Astrocyte of the cerebellum (primary cell): ENCODE measurements at places on chromosomes 2 and 18.

DNA sequence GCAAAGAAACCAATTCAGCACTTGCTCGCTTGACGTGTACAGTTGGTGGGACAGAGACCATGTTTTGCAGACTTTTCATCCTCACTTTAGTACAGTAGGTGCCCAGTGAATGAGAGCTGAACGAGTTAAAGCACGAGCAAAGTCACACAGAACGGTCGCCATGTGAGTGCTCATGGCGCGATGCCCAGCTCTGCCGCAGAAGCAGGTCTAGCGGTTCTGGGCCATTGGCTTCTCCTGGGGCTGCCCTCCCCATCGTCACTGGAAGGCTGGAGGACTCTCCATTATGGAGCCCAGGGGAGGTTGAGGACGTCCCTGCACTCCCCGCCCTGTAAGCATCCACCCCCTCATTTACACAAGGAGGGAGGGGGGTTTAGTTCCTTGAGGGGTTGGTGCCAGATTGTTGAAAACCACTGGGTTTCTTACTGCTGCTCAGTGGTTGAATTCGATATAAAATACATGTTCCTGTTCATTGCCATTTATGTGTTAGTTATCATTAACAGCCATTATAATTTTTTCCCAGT lies 24.9 kb downstream of the PTGR3 start:
- no peak for DNase-seq

DNA sequence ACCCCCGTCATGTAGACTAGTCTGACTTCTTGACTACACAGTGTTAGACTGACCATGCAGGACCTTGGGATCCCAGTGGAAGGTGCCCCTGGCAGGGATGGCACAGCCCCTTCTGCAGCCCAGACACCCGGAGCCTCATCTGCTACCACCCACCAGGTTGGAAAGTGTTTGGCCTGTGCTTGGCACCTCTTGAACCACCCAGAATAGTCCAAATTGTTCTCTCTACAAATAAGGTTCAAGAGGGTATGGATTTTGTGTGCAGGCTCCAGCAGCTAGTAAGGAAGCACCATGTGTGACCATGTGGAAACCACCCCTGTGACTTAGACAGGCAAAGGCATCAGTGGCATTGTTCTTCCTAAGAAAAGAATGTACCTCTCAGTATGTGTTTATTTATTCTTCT lies 18.4 kb downstream of the L3MBTL4 start:
- no peak for DNase-seq

- peak; percentile 97 for DNase-seq
Observed at GRCh38 chr2:135741395-135742324, at the start of gene UBXN4. TSS of gene UBXN4 (plus strand) at chr2:135741855. CDS start at chr2:135741930, 75 bp downstream.

DNA sequence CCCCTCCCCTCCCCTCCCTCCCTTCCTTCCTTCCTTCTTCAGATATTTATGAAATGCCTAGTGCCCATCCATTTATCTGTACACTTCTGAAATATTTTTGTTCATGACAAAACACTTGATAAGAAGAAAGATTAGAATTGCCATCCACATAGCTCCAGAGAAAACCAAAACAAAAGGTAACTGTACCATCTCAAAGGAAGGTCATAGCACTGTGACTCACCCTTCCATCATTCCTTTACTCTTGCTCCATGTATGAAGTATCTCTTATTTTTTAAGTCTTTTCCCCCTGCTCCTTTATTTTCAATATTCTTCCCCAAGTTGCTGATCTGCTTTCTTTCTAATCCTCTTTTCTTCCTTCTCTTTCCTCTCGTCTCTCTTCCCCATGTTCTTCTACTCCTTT lies 9.9 kb downstream of the CNTNAP5 start:
- DNase-seq, result no peak

DNA sequence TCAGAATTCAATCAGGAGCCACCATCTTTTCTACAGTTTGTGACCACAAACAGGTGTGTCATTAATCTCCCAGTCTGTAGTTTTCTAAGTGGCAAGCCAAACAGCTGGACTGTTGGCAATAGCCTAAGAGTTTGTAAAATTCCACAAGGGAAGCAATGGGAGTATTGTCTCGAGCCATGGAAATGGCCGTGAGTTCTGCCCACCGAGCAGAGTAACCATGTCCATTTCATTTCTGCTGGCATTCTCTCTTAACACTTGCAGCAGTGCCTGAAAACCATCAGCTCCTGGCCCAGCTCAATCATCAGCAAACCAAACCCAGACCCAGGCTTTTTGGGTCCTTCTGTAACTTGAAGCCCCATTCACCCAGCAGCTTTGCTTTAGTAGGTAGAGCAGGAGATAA lies 387.8 kb upstream of the CDH7 start:
- DNase-seq, result no peak

GRCh38 chr2:240453461-240454105 lies 18.1 kb downstream of the GPC1 start:
- DNase-seq, result no peak

DNA sequence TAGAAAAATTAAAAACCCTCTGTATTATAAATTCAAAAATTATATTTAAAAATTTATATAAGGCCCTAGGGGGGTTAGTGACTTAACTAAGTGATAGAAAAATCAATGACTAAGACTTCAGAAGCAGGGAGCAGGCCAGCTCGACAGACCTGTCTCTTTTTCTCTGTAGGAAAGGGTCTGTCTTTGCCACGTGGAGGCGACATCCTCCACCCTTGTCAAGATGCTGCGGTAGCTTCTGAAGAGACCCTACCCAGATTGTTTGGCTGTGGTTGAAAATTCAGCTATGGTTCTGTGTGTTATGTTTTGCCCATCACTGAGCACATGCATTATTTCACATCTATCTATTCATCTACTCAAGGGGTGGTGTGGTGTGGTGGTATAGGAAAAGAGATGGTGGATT lies 8.2 kb upstream of the SLC4A3 start:
- DNase-seq, result no peak

DNA sequence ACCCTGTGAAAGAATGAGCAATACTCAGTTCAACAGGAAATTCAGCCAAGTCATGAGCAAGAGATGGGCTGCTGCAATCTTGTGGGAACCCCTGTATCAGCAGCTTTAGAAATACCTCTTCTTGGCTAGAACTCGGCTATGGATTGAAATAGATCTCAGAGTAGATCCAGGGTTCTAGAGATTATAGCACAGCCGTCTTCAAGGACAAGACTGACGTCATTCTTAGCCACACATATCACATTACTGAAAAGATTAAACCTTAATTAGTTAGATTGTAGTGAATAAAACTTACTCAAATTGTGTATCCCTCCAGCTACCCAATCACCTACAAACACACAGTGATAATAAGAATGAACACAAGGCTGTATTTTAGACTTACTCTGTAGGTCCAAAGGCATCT lies 776.4 kb downstream of the EPHA4 start:
- DNase-seq, result no peak

DNA sequence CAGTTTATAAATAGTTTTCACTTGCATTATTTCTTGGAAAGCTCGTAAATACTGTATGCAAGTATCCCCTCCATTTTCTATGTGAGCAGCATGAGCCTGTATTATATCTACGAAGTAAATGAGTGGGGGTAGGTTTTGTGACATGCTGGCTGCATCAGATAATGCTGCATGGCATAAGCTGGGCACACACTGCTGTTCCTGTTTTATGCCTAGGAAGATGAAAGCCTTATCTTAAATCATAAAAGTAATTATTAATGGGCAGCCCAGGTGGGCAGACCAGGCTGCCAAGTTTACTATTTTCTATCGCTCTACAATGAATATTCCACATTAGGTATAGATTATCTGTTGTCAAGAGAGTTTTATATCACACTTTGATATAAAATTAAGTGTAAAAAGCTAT lies 854.6 kb downstream of the DPP10 start:
- no peak for DNase-seq

DNA sequence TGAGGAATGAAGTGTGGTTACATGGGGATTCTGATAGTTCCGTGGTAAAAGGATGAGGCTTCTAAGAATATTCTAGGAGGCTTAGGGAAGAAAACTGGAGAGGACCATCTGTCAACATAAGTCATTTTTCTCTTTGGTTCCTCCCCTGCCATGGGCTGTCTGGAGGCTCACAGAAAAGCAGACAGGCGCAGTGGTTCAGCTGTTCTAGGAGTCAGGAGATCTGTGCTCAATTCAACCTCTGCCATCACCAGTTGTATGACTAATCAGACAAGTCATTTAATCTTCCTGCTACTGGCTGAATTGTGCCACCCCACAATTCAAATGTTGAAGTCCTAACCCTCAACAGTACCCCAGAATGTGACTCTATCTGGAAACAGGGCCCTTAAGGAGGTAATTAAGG lies 36.4 kb downstream of the ADAM17 start:
- no peak for DNase-seq

GRCh38 chr18:12441475-12442034 lies 33.8 kb downstream of the PRELID3A start:
- DNase-seq, result no peak

GRCh38 chr18:60248336-60249330 lies 123.9 kb downstream of the MC4R start:
- DNase-seq, result no peak

GRCh38 chr2:48722391-48722790 lies 33.1 kb downstream of the LHCGR start:
- no peak for DNase-seq

- no peak for DNase-seq
Observed at GRCh38 chr18:51659781-51660180, 462.3 kb upstream of the MEX3C start.

- DNase-seq, result no peak
Observed at GRCh38 chr18:69469444-69469919, 68.8 kb downstream of the DOK6 start.

- no peak for DNase-seq
Observed at GRCh38 chr2:73836141-73836943, 7.6 kb downstream of the STAMBP start.

DNA sequence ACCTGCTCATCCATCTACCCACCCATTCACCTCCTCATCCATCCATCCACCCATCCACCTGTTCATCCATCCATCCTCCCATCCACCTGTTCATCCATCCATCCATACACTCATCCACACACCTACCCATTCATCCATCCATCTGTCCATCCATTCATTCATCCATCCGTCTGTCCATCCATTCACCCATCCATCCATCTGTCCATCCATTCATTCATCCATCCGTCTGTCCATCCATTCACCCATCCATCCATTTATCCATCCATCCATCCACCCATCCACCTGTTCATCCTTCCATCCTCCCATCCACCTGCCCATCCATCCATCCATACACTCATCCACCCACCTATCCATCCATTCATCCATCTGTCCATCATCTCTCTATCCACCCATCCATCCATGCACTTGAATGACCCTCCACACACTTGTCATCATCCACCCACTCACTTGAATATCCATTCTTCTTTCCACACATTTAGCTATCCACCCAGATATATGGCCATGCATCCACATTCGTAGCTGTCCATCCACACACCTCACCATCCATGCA lies 45.0 kb downstream of the CROCC2 start:
- no peak for DNase-seq

GRCh38 chr2:226137201-226137811 lies 662.3 kb downstream of the IRS1 start:
- no peak for DNase-seq

GRCh38 chr2:200300638-200301314 lies 5.7 kb upstream of the SPATS2L start:
- DNase-seq, result no peak

- peak; percentile 12 for DNase-seq
Observed at GRCh38 chr2:108215794-108216211, 24.0 kb upstream of the SULT1C3 start.

GRCh38 chr2:2318949-2319348 lies 12.1 kb downstream of the MYT1L start:
- no peak for DNase-seq
